ENCODE measurements at places on chromosomes 3 and 15.

- DNase-seq = no peak
Measured at GRCh38 chr3:129732200-129732876, 125.9 kb upstream of the PLXND1 start.

DNA sequence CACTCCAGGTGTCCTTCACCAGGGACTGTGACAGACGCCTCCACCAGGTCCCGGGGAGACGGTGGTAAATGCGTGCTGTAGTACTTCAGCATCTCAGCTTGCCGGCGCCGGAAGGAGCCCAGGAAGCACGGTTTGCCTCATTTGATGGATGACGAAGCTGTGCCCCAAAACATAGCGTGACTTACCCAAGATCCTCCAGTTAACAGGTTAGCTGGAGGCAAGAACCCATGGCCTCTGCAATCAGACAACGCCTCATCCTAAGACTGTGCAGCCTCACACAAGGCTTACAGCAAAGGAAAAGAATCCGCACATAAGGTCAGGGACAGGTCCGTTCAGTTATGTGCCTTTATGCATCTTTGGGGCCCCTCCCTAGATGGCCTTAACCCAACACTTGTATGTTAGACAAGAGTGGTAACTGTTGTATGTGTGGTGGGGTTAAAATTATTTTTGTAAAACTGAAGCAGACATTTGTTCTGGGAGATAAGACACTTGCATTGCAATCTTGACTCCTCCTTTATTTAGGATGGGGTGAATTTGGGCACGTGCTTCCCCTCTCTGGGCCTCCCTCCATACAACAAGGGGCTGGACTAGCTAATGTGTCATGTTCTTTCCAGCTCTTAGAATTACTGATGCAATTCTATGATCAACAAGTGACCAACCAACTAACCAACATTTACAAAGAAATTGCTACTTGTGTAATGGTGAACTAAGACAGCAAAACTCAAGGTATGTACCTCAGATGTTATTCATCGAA is 39.4 kb downstream of the VGLL4 start:
- DNase-seq = no peak

DNA sequence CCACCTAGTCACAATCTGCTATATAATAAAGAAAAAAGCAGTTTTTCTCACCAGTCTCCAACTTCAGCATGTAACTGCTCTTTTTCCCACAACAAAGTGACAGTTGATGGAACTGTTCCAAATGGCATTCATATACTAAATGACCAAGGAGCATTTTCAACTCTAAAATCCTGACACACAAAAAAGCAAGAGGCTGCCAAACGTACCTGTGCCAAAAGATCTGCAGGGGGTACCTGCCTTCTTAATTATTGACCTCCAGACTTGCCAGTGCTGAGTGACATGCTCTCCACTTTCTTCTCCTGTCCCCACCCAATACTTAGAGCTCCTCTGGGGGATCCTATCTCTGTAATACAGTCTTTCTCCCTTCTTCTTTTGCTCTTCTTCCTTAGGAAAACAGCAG is 18.0 kb downstream of the ZBED2 start:
- no peak for DNase-seq

GRCh38 chr3:172355836-172356235 is 92.4 kb downstream of the GHSR start:
- no peak for DNase-seq

DNA sequence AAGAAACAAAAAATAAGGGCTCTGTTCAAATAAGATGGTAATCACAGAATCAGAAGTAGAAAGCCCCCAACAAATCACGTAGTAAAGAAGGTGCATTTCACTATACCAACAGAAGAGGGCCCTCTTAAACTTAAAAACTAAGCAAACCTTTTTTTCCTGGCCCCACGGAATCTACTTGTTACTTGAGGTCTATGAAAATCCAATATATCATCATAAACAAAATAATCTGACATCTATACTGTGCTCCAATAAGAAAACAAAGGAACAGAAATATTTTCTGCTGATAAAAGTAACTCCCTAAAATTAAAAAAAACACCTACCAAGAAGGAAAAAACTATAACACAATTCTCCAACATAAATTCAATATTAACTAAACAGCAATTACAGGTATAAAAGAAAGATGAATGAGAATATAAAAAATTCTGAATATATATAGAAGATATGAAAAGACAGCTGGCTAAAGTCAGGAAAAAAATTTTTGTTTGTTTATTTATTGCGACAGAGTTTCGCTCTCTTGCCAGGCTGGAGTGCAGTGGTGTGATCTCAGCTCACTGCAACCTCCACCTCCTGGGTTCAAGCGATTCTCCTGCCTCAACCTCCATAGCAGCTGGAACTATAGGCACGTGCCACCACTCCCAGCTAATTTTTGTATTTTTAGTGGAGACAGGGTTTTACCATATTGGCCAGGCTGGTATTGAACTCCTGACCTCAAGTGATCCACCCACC is 81.8 kb downstream of the CLASP2 start:
- peak; percentile 54 for DNase-seq
